Activated naive CD8-positive, alpha-beta T cell treated with anti-CD3 and anti-CD28 coated beads for 36 hours (primary cell): ENCODE measurements at places on chromosomes 16 and 17. TPM values are rescaled to one million over a fixed set of nuclear protein-coding genes. Genes with fewer than 3 reads are reported as not detected.

The RNF157 gene
- total RNA-seq, result 34.7 TPM

The MRC2 gene
- 5.8 TPM for total RNA-seq

DNA sequence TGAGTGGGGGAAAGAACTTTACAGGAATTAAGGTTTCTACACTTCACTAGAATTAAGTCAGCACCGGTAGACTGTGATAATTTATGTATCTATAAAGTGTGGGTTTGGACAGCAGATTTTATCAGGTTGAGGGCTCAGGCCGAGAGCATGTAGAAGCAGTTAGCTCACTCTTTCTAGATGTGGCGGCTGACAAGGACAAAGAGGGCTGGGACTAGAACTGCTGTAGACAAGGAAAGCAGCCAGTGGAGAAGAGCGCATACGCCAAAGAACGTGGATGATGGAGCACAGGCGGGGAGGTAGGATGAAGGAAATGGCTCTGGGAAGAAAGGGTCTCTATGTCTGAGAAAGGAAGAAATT, 504 bp upstream of the GOSR1 start:
- no peak for DNase-seq

The DUS2 gene
- total RNA-seq, result 39.1 TPM

- no peak for DNase-seq
Observed at GRCh38 chr16:22326771-22327445, 29.7 kb downstream of the POLR3E start.
